ENCODE measurements at places on chromosomes 6 and 20. TPM values are rescaled to one million over a fixed set of nuclear protein-coding genes. Genes with fewer than 3 reads are reported as not detected.

CALHM6 gene
- total RNA-seq: not detected

NAA20 gene
- total RNA-seq: 66.4 TPM

- DNase-seq: no peak
Observed at GRCh38 chr6:137001977-137002302, 42.8 kb downstream of the IL20RA start.

COL9A1 gene
- total RNA-seq: not detected

GRCh38 chr6:2581611-2582010 is 169.1 kb downstream of the MYLK4 start:
- DNase-seq: no peak

- no peak for DNase-seq
Observed at GRCh38 chr6:149060300-149060984, 257.1 kb upstream of the TAB2 start.

- no peak for DNase-seq
Observed at GRCh38 chr6:35600659-35601125, 88.0 kb upstream of the TULP1 start.

VGLL2 gene
- total RNA-seq: not detected

GRCh38 chr6:69487688-69488087 is 309.1 kb downstream of the LMBRD1 start:
- DNase-seq: no peak

- DNase-seq: no peak
Observed at GRCh38 chr6:321536-322258, 29.4 kb downstream of the DUSP22 start.

GRCh38 chr6:43579171-43579570 is 3.2 kb downstream of the POLH start:
- peak; percentile 34 for DNase-seq

- no peak for DNase-seq
Observed at GRCh38 chr6:48535582-48536009, 424.6 kb upstream of the PTCHD4 start.

DNA sequence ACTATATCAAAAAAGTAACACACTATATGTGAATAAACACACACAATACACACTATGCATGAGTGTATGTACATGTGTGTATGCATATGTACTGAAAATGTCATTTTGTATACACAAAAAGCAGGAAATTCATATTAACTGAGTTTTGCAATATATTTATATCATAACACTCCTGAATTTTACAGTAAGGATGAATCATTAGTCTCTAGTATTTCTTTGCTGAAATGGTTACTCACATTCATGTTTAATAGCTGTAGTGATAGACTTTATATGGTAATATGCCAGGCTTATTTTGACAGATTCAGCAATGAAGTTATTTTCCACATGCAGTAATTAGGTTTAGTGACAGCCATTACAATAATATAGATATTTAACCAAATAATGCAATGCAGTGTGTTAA is 1216.2 kb upstream of the CITED2 start:
- peak; percentile 45 for DNase-seq

GRCh38 chr6:143619824-143620401 is 57.9 kb upstream of the PHACTR2 start:
- no peak for DNase-seq

DNA sequence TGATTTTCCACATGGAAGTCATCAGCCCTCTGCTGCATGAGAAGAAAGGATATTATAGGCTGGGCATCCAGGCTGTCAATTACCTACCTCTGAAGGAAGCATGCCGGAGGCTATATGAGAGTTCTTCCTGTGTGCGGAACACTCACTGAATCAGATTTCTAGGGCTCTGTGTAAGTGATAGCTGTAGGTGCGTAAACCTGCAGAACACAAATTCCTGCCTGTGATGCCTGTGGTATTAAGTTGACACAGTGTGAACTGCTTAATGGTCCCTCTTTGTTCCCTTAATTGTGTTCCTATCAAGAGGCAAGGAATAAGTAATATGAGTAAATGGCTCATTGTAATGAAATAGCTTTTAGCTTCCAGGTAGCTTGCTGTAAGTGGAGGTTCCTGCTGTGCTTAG is 103.3 kb downstream of the ANKS1A start:
- no peak for DNase-seq

All from GM23248 (cell line).